Mammary epithelial cell (primary cell): ENCODE measurements at places on chromosomes 6 and 20. TPM values are rescaled to one million over a fixed set of nuclear protein-coding genes. Genes with fewer than 3 reads are reported as not detected.

Gene THBS2
- 0.46 TPM for polyA plus RNA-seq

Gene EMILIN3
- polyA plus RNA-seq: 0.02 TPM

Gene PXMP4
- polyA plus RNA-seq: 6.5 TPM

Gene SYCP2
- polyA plus RNA-seq: 0.24 TPM

Gene WFDC5
- polyA plus RNA-seq: 0.41 TPM

Gene XKR7
- polyA plus RNA-seq: not detected

Gene CALHM6
- 0.61 TPM for polyA plus RNA-seq

Gene UBD
- polyA plus RNA-seq: not detected

Gene PRELID3B
- polyA plus RNA-seq: 49.5 TPM

Gene IMPG1
- not detected for polyA plus RNA-seq

Gene MAP7
- polyA plus RNA-seq: 10.6 TPM

Gene ECT2L
- polyA plus RNA-seq: not detected

Gene PIGU
- polyA plus RNA-seq: 37.6 TPM

Gene MAS1
- not detected for polyA plus RNA-seq

Gene BPIFB4
- not detected for polyA plus RNA-seq

Gene DLK2
- 53.9 TPM for polyA plus RNA-seq

Gene LRRC73
- 0.75 TPM for polyA plus RNA-seq

Gene FNDC11
- 0.60 TPM for polyA plus RNA-seq

Gene LINC00237
- polyA plus RNA-seq: not detected

Gene KIAA0408
- not detected for polyA plus RNA-seq

Gene PCED1A
- polyA plus RNA-seq: 12.5 TPM

Gene CYP21A2
- not detected for polyA plus RNA-seq

Gene SIRPB2
- polyA plus RNA-seq: 2.4 TPM

Gene TNXB
- polyA plus RNA-seq: 0.16 TPM

Gene DNAAF9
- polyA plus RNA-seq: 7.0 TPM

Gene SLC29A1
- 156 TPM for polyA plus RNA-seq

Gene NNAT
- polyA plus RNA-seq: 0.86 TPM

Gene NKAPL
- polyA plus RNA-seq: 0.34 TPM
